NCI-H1048 (cell line): ENCODE measurements at places on chromosomes 16 and 17.

- DNase-seq = no peak
Observed at GRCh38 chr17:3572231-3572630, 14.6 kb upstream of the TRPV3 start.

DNA sequence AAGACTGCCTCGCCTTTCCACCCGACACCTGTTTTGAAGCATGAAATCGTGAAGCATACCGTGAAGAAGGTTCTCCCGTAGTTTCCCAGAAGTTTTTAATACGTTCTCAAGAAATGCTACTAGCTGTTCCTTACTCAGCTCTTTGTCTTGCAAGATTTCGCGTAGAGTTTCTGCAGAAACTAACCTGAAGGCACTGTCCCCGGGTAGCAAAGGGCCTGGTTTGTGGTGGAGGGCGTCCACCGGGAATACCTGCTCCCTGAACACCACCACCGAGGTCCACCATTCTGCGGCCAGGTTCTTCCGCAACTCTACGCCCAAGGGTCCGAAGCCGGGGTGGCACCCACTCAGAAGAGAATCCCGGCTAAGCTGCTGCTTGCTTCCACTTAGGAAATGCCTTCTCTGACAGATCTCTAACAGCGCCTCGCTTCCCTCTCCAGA lies 487 bp downstream of the POLG2 start:
- DNase-seq = no peak

- no peak for DNase-seq
Observed at GRCh38 chr16:84271866-84272265, 22.8 kb upstream of the WFDC1 start.

DNA sequence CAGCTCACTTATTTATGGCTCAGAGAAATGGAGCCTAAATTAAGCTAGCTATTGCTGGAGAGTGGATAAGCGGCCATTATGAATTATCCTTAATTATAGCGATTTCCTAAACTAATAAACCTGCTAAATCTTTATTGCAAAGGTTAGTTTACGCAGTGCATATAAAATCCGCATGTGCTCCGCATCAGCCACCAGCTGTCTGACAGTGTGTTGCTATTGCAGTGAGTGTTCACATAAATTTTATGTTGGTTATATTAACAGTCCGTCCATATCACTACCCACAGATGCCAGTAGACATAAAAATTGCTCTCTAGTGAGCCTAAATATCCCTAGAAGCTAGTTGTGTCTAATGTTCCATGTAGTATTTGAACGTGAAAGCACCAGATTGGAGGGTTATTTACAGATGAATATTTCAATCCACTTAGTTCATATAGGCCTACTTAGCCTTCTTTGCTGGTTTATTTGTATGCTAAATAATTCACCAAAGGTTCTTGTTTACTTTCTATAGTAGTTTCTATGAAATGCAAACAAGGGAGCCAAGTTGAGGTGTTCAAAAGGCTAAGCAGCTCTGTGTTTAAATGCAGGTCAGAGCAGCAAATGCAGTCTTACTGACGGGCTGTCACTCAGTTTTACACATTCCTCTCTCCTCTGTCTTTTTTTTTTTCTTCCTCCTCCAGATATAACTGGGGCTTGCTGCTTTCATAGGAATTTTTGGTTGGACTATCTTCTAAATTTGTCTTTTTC lies 219.1 kb downstream of the IRX3 start:
- no peak for DNase-seq

DNA sequence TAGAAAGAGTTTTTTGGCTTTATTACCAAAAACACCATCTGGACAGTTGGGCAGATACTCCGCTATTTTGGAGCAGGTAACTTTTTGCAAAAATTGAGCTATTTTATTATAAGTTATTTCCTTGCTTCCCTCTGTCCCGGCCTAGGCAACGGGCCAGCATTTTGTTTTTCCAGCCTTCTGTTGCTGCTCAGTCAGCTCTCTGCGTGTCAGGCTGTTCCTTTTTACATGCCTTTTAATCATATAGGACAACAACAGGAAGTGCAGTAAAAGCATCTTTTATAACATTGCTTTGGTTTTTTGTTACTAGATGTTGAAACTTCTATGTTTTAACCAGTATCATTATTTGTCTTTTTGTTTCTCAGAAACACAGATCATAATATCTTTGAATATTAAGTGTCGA lies 30.4 kb downstream of the PPM1D start:
- no peak for DNase-seq
